Fibroblast of skin of back (primary cell): ENCODE measurements at places on chromosomes 5 and 9.
A peak's percentile ranks its signal among the peaks of the same experiment; 100 is the strongest.

DNA sequence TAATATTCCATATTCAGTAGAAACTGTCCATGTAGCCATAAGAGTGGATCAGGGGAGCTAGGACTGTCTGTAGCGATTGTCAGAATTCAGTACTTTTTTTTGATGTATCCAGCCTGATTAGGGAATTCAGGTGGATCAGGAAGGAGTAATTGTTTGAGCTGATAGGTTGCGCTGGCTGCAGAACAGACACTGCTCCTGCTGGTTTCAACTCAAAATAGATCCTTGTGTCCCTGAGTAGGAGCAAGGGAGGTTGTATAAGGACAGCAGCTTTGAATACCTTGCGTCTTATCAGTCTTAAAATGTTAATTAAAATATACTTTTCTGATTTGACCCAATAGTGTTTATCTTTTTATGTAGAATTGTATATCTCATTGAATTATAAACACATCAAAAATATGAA is 229.6 kb downstream of the KDM4C start:
- DNase-seq = no peak

- DNase-seq = no peak
Observed at GRCh38 chr9:89454498-89455355, 43.2 kb downstream of the SEMA4D start.

GRCh38 chr9:101738566-101739183 is at the start of gene GRIN3A:
Gene GRIN3A, minus strand, starts transcription at chr9:101738647. Its CDS starts 668 bp downstream, at chr9:101737979.
- DNase-seq = peak; percentile 5

- no peak for DNase-seq
Observed at GRCh38 chr5:114054594-114054993, 307.3 kb upstream of the KCNN2 start.

- DNase-seq = peak; percentile 33
Observed at GRCh38 chr5:90473396-90474234, 956 bp downstream of the MBLAC2 start.

DNA sequence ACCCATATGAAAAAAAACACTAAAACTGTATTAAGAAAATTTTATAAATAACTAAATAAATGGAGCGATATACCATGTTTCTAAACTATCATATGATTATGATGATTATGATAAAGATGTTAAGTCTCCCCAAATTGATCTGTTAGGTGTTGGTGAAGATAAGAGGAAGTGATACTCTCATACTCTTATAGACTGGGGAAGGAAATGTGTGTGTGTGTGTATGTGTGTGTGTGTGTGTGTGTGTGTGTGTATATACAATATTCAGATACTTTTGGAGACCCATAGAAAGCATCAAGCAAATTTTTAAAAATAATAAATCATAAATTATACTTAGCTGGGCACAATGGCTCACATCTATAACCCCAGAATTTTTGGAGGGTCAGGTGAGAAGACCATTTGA is 62.9 kb downstream of the TMEM232 start:
- DNase-seq = no peak

- no peak for DNase-seq
Observed at GRCh38 chr5:120155873-120156272, 308.2 kb upstream of the PRR16 start.

GRCh38 chr5:148740966-148741742 is 85.3 kb upstream of the ADRB2 start:
- peak; percentile 71 for DNase-seq

- DNase-seq = no peak
Observed at GRCh38 chr5:65194871-65195270, 286.8 kb downstream of the ADAMTS6 start.

GRCh38 chr9:124693403-124693802 is 77.7 kb downstream of the NR6A1 start:
- DNase-seq = no peak

GRCh38 chr9:132077881-132078698 is 1.6 kb downstream of the MED27 start:
- peak; percentile 27 for DNase-seq

- DNase-seq = no peak
Observed at GRCh38 chr5:172075656-172076055, 69.2 kb upstream of the FBXW11 start.

- DNase-seq = no peak
Observed at GRCh38 chr9:34374905-34375552, 1.7 kb downstream of the MYORG start.

GRCh38 chr5:156446526-156446925 is 119.6 kb downstream of the SGCD start:
- no peak for DNase-seq

DNA sequence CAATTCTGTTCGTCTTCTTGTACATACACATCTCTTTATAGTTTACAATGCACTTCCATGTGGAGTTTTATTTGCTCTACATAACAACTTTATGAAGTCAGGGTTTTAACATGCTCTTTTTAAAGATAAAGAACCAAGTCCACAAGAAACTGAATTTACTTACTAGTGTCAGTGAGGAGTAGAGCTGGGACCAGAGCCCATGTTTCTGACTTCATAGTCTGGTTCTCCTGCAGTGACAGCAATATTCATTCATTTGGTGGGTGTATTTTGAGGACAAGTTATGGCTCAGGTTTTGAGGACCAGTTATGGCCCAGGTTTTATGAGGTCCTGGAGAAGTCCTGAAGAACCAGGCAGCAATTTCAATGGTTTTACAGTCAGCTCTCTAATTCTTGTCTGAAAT is 481.9 kb upstream of the TNC start:
- no peak for DNase-seq
